ENCODE measurements at places on chromosomes 12 and 14.
A peak's percentile ranks its signal among the peaks of the same experiment; 100 is the strongest.

DNA sequence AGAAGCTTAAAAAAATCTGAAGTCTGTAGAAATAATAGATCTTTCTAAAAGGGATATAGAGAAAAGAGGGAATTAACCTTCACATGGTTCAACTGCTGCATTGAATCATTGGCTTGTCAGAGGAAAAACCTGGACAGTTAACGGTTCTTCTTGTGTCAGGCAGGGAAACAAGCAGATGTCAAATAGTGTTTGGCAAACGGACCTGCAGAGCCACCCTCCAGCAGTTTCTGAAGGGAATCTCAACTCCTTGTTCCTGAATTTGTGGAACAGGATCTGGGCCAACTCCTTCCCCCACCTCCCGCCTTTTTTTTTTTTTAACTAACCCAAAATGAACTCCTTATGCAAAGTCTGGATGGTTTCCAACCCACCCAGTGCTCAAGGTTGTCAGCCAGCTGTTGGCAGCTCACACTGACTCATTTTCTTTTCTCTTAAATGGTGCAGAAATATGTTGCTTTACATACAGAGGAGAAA is 187.3 kb downstream of the CAND1 start:
- no peaks in the 10 kb centered on the region for H3K36me3 ChIP-seq
- H3K27me3 ChIP-seq = no peaks in the 10 kb centered on the region
- H3K4me1 ChIP-seq = peaks cover 23% of the 10 kb centered on the region
- H3K4me3 ChIP-seq = no peak overlapping the region
- peak overlapping the region; percentile 46 for H3K27ac ChIP-seq
- peak; percentile 31 for DNase-seq

GRCh38 chr12:2791089-2791488 is 3.7 kb upstream of the FKBP4 start:
- H3K4me1 ChIP-seq = peaks cover 3% of the 10 kb centered on the region
- H3K27me3 ChIP-seq = no peaks in the 10 kb centered on the region
- no peak overlapping the region for H3K4me3 ChIP-seq
- no peaks in the 10 kb centered on the region for H3K36me3 ChIP-seq
- DNase-seq = no peak
- H3K27ac ChIP-seq = no peak overlapping the region

GRCh38 chr12:26399381-26399780 is 204.0 kb downstream of the SSPN start:
- H3K27ac ChIP-seq = no peak overlapping the region
- no peaks in the 10 kb centered on the region for H3K36me3 ChIP-seq
- H3K4me3 ChIP-seq = no peak overlapping the region
- H3K27me3 ChIP-seq = no peaks in the 10 kb centered on the region
- DNase-seq = no peak
- no peaks in the 10 kb centered on the region for H3K4me1 ChIP-seq

GRCh38 chr12:109795023-109795422 is 38.2 kb downstream of the TRPV4 start:
- H3K27me3 ChIP-seq = no peaks in the 10 kb centered on the region
- H3K36me3 ChIP-seq = no peaks in the 10 kb centered on the region
- no peak for DNase-seq

DNA sequence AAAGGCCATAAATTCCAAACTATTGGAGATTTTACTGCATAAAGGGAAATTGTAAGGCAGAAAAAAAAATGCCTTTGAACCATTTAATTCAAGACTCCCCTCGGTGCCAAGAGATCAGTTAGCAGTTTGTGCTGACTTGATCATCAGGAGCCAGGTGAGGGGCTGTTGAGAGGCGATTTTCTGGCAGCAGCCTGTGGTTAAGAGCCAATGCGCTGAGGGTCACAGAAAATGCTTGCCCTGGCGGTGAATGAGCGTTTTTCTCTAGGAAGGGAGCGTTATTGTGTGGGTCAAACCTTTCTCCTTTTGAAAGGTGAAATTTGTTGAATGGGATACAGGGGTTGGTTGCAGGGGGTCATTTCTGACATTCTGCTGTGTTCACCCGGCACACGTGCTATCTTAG is 4.7 kb downstream of the SRRM4 start:
- H3K27me3 ChIP-seq = no peaks in the 10 kb centered on the region
- peaks cover 6% of the 10 kb centered on the region for H3K4me1 ChIP-seq
- H3K36me3 ChIP-seq = no peaks in the 10 kb centered on the region

- no peaks in the 10 kb centered on the region for H3K27me3 ChIP-seq
- no peak for DNase-seq
These were observed 5.8 kb downstream of the PHB2 start for GRCh38 chr12:6964605-6965025.

- no peak overlapping the region for H3K27ac ChIP-seq
- DNase-seq = peak; percentile 18
- H3K36me3 ChIP-seq = no peaks in the 10 kb centered on the region
- no peaks in the 10 kb centered on the region for H3K27me3 ChIP-seq
These were observed 44.1 kb downstream of the TSPAN11 start for GRCh38 chr12:30970559-30971197.

- H3K36me3 ChIP-seq = no peaks in the 10 kb centered on the region
- H3K27ac ChIP-seq = no peak within 1 kb of the TSS
- peaks cover 15% of the 10 kb centered on the region for H3K4me1 ChIP-seq
- H3K27me3 ChIP-seq = no peaks in the 10 kb centered on the region
- H3K4me3 ChIP-seq = no peak within 1 kb of the TSS
These were observed at the start of gene ARHGAP9 for GRCh38 chr12:57479376-57480115. Gene ARHGAP9, minus strand, starts transcription at chr12:57479866. Its CDS starts 460 bp downstream, at chr12:57479406.

GRCh38 chr14:20657216-20658211 is 16.0 kb upstream of the OR6S1 start:
- no peaks in the 10 kb centered on the region for H3K27me3 ChIP-seq
- no peaks in the 10 kb centered on the region for H3K4me1 ChIP-seq
- H3K36me3 ChIP-seq = no peaks in the 10 kb centered on the region
- DNase-seq = no peak

- no peaks in the 10 kb centered on the region for H3K36me3 ChIP-seq
- H3K4me1 ChIP-seq = peaks cover 64% of the 10 kb centered on the region
- H3K27ac ChIP-seq = peak overlapping the region; percentile 50
- H3K27me3 ChIP-seq = no peaks in the 10 kb centered on the region
These were observed 21.7 kb downstream of the FBRSL1 start for GRCh38 chr12:132511516-132512196.

Data from testis (tissue), 5 donors.